Naive thymus-derived CD4-positive, alpha-beta T cell (primary cell): ENCODE measurements at places on chromosomes 13 and 19.

GRCh38 chr19:34493038-34493648 is 11.6 kb downstream of the WTIP start:
- H3K4me1 ChIP-seq, result no peaks in the 10 kb centered on the region
- H3K36me3 ChIP-seq, result no peaks in the 10 kb centered on the region
- no peak overlapping the region for H3K4me3 ChIP-seq
- H3K27me3 ChIP-seq, result no peaks in the 10 kb centered on the region
- no peak for DNase-seq

DNA sequence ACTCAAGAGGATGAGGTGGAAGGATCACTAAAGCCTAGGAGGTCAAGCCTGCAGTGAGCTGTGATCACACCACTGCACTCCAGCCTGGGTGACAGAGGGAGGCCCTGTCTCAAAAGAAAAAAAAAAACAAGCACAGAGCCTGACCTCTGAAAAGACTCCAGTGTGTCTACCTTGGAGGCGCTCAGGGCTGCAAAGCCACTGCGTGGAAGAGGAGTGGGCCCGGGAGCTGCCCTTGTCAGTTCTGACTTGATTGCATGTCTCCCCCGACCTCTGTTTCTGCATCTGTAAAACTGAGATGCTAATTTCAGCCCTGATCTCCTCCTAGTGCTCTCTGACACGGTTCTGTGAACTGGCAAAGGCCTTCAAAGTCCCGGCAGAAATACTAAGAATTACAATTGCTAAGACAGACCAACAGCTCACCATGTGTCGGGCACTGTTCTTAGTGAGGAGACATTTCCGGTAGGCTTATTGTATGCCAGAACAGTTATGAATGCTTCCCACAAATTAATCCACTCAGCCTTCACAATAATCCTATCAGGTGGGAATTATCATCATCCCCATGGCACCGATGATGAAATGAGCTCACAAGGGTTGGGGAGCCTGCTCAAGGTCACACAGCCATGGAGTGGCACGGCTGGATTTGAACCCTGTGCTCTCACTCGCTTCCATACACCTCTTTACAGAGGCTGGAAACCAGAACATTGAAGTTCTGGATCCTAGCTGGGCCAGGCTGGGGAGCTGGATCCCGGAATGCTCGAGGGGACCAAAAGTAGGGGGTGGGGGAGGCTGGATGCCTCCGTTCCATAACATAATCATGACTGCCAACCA is 3.5 kb downstream of the AKT2 start:
- no peaks in the 10 kb centered on the region for H3K36me3 ChIP-seq
- peaks cover 21% of the 10 kb centered on the region for H3K4me1 ChIP-seq
- DNase-seq, result no peak
- no peak overlapping the region for H3K4me3 ChIP-seq
- H3K27ac ChIP-seq, result no peak overlapping the region
- no peaks in the 10 kb centered on the region for H3K27me3 ChIP-seq

DNA sequence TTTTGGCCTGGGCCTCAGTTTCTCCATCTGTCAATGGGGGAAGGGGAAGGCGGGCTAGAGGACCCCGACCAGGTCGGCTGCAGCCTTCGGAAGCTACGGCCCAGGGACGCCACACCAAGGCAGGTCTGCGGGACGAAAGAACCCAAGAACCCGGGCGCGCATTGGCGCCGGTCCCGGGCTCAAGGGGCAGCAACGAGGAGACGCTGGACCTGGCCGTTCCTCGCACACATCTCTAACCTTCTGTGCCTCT is 739 bp upstream of the ILF3 start:
- peak overlapping the region; percentile 87 for H3K4me3 ChIP-seq
- H3K27me3 ChIP-seq, result no peaks in the 10 kb centered on the region
- H3K36me3 ChIP-seq, result peaks cover 4% of the 10 kb centered on the region

DNA sequence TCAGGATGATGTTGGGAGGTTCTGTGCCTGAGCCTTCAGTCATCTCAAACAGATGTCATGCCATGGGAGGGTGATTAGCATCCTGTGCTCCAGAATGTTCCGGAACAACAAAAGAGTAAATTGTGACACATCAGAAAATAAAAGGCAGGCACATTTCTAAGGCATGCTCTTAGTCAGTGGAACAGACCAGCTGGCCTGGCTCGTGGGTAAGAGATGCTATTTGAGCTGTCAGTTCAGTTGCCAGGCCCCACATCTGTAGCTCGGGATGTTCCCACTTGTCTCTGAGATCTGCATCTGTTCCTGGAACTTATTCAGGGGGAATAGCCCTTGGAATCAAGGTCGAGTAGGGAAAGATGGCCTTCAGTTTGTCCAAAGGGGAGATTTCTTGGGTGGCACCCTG is 26.0 kb downstream of the OLFM4 start:
- no peaks in the 10 kb centered on the region for H3K4me1 ChIP-seq
- DNase-seq, result no peak
- no peak overlapping the region for H3K27ac ChIP-seq
- H3K36me3 ChIP-seq, result no peaks in the 10 kb centered on the region

- no peak for DNase-seq
- no peak overlapping the region for H3K27ac ChIP-seq
Observed at GRCh38 chr13:57665481-57665880, 33.9 kb downstream of the PCDH17 start.

DNA sequence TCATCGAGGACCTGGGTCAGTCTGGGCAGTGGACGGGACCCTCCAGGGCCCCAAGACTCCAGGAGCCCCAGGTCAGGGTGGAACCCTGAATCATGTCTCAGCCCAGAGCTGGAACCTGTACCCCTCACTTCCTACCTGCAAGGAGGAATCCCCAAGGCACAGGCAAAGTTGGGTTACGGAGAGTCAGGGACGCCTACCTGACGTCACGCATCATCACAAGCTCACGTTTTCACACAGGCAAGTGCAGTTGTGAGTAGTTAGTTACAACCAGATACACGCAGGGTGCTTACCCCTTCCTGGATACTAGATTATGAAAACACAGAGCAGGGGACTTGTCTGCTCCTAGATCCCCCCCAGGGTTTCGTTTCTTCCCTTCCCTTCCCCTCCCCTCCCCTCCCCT is 1.9 kb downstream of the RETN start:
- H3K27me3 ChIP-seq, result no peaks in the 10 kb centered on the region
- no peak overlapping the region for H3K27ac ChIP-seq
- H3K36me3 ChIP-seq, result no peaks in the 10 kb centered on the region
- no peaks in the 10 kb centered on the region for H3K4me1 ChIP-seq
- DNase-seq, result no peak
- no peak overlapping the region for H3K4me3 ChIP-seq

GRCh38 chr19:7739211-7739755 is 7.4 kb upstream of the CLEC4G start:
- no peak overlapping the region for H3K4me3 ChIP-seq
- no peak overlapping the region for H3K27ac ChIP-seq
- H3K4me1 ChIP-seq, result no peaks in the 10 kb centered on the region
- no peaks in the 10 kb centered on the region for H3K36me3 ChIP-seq

DNA sequence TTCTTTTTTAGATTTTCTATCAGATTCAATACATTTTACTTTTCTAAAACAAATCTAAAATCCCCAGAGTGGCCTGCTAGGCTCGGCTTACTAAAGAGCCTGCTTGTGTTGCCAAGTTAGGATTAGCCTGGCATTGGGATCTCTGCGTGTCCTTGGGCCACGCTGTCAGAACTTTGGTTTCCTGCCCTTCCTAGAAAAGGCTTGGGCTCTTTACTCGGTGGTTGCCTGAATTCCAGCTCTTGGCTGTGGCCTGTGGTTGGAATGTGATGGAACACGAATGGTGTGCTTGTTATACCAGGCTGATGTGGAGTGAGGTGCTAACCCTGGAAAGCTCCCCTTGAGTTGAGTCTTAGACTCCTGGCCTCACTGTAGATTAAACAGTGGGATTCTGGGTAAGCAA is 8.5 kb downstream of the SPATA13 start:
- no peaks in the 10 kb centered on the region for H3K27me3 ChIP-seq
- H3K27ac ChIP-seq, result no peak overlapping the region
- H3K4me1 ChIP-seq, result no peaks in the 10 kb centered on the region
- no peak overlapping the region for H3K4me3 ChIP-seq
- DNase-seq, result no peak
- no peaks in the 10 kb centered on the region for H3K36me3 ChIP-seq

DNA sequence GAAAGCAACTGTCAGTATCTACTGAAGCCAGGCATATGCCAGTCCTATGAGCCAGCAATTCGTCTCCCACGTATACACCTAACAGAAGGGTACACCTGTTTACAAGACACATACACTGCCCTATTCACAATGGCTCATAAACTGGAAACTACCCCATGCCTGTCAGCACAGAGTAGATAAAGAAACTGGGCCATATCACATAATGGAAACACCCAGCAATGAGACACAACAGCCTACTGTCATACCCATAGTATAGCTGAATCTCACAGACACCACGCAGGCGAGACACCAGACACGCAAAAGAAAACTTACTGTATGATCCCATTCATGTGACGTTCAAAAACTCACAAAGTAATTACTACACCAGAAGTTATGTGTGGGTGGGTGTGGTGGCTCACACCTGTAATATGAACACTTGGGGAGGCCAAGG is 15.7 kb downstream of the NOSIP start:
- DNase-seq, result no peak
- H3K4me3 ChIP-seq, result peak overlapping the region; percentile 31
- H3K27ac ChIP-seq, result peak overlapping the region; percentile 88

DNA sequence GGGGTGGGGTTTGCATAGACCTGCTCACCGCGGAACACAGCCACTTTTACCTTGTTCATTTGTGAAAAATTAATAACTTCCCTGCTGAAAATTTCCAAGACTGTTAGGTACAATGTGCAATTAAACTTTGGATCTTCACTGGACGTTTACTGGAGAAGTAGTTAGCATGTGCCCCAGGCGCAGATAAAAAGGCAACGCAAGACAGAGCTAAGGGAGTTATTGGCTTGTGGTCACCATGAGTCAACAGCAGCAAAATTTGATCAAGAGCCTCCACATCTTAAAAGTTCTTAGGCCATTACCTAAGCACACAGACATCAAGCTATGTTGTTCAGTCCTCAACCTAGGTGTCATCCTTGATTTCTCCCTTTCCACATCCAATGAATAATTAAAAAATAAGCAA is 257.0 kb downstream of the LHFPL6 start:
- H3K27me3 ChIP-seq, result no peaks in the 10 kb centered on the region
- no peak overlapping the region for H3K27ac ChIP-seq
- no peak for DNase-seq
- H3K36me3 ChIP-seq, result no peaks in the 10 kb centered on the region

DNA sequence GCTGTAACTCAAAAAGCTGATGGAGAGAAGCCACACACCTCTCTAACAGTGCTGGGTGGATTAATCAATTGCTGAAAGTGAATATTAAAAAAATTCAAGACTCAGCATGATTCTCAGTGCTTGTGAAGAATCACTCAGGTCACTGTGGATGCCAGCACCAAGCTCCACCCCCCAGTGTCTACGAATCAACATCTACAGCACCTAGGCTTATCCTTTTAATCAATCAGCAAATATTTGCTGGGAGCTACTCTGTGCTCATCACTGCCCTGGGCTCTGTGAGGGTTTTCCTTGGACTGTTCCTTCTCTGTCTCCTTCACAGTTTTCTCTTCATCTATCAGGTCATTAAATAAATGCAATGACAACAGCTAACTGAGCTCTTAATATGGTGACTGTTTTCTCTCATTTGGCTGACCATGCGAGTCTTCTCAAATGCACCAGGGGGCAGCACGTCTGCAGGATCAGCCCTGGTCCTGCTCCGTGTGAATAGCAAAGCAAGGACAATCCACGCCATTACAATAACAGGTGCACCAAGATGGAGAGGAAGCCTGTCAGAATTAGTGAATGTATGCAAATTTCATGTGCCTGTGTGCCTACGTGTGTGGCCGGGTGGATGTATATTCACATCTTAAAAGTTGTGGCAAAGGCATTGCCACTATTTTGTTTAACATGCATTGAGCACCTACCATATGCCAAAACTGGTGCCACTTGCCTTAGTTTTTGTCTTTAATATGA is 14.6 kb upstream of the C13orf42 start:
- no peak overlapping the region for H3K27ac ChIP-seq
- DNase-seq, result no peak
- H3K27me3 ChIP-seq, result no peaks in the 10 kb centered on the region
- no peaks in the 10 kb centered on the region for H3K36me3 ChIP-seq

DNA sequence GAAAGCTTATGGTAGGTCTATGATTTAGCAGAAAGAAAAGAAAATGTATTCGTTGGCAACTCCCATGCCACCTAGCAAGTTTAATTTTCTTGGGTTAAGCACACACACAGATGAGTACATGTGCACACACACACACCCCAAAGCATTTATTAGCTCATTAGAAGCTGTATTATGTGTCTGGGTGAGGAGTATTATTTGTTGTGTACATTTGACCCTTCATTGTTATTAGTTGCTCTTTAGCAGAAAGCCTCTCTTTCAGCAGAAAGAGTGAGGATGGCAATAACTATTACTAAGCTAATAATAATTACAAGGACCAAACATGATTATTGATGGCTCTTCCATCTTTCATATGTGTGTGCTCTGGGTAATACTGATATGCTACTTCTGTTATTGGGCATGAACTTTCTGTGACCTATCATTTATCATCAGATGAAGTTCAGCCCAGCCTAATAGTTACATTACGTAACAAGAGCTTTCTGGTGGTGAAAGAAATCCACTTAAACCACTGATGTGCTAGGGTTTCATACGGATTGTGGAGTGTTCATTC is 177.4 kb upstream of the OBI1 start:
- H3K4me3 ChIP-seq, result no peak overlapping the region
- DNase-seq, result no peak
- H3K4me1 ChIP-seq, result no peaks in the 10 kb centered on the region
- no peaks in the 10 kb centered on the region for H3K36me3 ChIP-seq
- H3K27me3 ChIP-seq, result no peaks in the 10 kb centered on the region
- no peak overlapping the region for H3K27ac ChIP-seq

DNA sequence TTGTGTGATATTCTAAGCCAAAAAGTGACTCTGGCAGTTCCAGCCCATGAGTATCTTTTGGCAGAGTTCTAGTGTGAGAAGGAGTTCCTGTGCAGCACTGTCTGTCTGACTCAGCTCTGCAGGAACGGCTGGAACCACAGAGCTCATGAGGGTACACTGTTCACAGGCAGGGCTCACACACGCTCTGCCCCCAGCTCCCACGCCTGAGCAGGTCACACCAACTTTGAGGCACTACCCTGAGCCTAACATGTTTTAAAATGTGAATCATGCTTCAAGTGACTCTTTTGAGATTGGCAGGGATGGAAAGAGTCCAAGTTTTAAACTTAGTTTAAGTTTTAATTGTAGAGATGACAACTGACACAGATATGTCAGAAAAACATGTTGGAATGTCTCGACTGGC is 1203.3 kb downstream of the UQCRFS1 start:
- DNase-seq, result no peak
- no peak overlapping the region for H3K27ac ChIP-seq
- H3K4me3 ChIP-seq, result no peak overlapping the region
- H3K36me3 ChIP-seq, result no peaks in the 10 kb centered on the region

DNA sequence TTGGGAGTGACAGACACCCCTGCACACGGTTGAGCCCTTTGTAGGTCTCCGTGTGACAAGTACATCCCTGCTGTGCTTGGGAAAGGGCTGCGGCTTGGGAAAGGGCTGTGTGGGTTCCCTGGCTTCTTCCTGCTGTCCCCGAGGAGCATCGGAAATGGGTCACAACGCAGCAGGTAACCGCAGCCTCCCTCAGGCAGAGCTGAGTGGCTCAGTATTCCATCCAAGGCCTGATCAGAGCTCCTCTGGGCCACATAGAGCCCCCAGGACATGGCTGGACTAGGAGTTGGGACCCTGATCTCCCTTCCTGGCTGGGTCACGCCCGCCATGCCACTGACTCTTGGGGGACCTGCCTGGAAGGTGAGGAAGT is 16.3 kb downstream of the TECR start:
- H3K27me3 ChIP-seq, result no peaks in the 10 kb centered on the region
- H3K4me1 ChIP-seq, result no peaks in the 10 kb centered on the region
- DNase-seq, result no peak
- H3K4me3 ChIP-seq, result no peak overlapping the region
- H3K27ac ChIP-seq, result no peak overlapping the region
- H3K36me3 ChIP-seq, result no peaks in the 10 kb centered on the region
